ENCODE measurements at places on chromosomes 11 and 22.

- no peak for DNase-seq
Measured at GRCh38 chr11:76695771-76696170, 25.2 kb upstream of the LRRC32 start.

DNA sequence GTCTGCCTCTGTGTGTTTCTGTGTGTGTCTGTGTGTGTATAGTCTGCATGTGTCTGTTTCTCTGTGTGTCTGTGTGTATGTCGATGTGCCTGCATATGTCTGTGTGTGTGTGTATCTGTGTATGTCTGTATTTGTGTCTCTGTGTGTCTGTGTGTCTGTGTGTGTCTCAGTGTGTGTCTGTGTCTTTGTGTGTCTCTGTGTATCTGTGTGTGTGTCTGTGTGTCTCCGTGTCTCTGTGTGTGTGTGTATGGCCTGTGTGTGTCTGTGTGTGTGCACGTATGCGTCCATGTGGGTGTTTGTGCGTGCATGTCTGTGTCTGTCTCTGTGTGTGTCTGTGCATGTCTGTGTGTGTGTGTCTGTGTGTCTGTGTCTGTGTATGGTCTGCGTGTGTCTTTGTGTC is 439 bp downstream of the SNX32 start:
- DNase-seq: no peak

DNA sequence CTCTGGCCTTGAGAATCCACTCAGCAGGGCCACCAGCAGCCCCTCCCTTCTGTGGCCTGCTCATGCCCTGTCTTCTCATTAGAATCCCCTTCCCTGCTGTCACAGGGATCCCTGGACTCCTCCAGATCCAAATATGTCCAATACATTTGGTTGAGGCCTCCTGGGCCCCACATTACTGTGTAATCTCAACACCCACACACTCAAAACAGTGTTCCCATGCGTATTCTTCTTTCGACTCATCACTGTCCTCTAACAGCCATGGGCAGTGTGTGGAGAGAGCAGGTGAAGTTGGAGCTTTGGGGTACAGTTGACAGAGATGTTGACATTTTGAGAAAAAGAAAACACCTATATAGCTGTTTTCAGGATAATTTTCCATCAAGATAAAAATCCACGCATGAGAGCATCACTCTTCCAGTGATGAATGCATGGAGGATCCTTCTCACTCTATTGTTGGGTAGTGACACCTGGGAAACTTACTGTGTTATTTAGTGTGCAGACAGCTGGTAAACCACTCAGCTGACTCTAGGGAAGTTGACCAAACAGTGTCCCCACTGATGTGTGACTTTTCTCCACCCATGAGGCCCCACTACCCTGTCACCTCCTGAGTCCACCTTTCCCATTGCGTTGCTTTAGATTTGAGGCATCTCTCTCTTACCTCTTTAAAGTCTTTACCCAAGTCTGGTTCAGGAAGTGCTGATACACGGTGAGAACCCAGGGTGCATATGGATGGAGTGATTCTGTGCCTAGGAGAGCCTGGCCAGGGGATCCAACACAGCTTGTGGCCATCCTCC is 28.7 kb upstream of the VPREB1 start:
- no peak for DNase-seq

DNA sequence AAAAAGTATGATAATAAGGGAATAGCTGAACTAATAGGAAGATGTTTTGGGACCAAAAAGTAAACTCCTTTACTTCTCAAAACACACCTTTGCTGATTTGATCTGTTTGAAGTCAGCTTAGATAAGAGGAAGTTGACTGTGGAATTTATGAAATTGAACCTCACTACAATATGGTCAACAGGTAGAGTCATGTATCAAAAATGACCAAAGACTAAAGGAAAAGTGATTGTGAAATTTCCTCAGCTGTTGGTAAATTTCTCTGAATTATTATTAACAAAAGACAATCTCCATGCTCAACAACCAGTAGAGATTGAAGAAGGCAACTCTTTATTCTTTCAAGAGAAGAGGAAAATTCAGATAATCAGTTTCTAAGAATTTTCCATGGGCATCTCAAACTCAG is 826.5 kb downstream of the KCNA4 start:
- no peak for DNase-seq

- DNase-seq: no peak
Measured at GRCh38 chr22:27800250-27801201, 1.0 kb downstream of the MN1 start.

- DNase-seq: peak; percentile 52
Measured at GRCh38 chr22:40817737-40818136, 1.4 kb downstream of the SLC25A17 start.

DNA sequence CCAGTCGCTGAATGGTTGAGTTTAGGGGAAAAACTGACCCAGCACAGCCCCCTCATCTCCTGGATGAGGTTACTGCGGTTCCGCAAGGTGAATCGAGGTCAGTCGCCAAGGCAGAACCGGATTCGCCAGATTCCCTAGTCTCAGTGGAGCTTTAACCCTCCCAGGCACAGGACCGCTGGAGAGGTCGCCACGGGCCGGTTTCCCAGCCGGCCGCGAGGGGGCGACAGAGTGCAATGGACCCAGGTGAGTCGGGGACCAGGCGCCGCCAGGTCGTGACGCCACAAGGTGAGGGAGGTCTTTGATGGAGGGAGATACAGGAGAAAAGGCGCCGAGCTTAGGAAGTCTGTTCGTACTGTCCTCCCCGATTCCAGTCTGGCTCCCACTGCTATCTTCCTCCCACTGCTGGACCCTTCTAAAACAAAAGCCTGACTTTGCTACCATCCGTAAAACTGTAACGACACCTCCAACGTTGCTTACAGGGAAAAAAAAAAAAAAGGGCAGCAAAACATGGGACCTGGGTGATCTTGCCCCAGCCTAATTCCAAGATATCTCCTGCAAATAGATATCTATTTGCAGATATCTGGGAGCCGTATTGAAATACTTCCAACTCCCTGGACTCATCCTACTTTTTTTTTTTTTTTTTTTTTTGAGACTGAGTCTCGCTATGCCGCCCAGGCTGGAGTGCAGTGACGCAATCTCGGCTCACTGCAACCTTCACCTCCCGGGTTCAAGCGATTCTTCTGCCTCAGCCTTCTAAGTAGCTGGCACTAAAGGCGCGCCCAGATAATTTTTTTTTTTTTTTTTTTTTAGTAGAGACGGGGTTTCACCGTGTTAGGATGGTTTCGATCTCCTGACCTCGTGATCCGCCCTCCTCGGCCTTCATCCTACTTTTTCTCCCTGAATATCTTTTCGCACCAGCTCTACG is 1.4 kb upstream of the GGA1 start:
- peak; percentile 89 for DNase-seq

- DNase-seq: no peak
Measured at GRCh38 chr11:126468102-126468521, 112.6 kb downstream of the ST3GAL4 start.

- DNase-seq: no peak
Measured at GRCh38 chr11:13280092-13280722, 2.6 kb downstream of the BMAL1 start.

- no peak for DNase-seq
Measured at GRCh38 chr22:26215736-26216135, 46.5 kb downstream of the SEZ6L start.

GRCh38 chr22:35380013-35380412 is 883 bp upstream of the HMOX1 start:
- no peak for DNase-seq

DNA sequence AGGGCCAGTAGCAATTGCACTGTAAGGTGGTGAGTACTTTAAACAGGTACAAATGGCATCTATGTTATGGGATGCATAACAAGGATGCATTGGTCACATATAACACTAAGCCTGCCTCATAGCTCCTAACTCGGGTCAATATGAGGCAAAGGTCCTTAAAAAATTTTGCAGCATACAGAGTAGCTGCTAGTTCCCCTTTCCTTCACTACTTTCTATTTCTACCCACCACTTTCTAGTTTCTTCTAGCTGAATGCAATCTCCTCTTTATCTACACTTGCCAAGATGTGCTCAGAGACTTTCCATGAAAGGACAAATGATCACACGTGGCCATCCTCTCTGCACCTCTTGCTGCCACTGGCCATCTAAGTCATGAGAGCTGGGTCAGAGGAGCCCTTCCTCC is 9.8 kb downstream of the OR51F2 start:
- no peak for DNase-seq

- DNase-seq: peak; percentile 55
Measured at GRCh38 chr22:36329254-36330078, 58.3 kb downstream of the MYH9 start.

DNA sequence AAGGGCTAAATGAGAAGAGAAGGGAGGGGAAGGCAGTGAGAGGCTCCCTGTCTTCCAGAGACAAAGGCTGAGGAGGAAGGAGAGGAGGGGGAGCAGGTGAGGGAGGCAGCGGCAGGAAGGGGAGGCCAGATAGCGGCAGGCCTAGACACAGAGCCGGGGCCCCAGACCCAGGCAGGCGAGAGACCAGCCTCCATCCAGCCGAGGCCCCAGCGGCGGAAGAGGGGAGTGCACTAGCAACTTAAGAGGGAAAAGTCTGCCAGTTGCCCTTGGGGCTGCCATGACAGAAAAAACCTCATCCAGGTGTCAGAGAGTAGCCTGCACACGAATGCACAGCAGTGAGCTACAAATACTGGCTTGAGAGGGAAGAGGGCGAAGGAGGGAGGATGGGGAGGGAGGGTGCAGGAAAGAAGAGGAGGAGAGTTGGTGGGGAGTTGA is 46.7 kb downstream of the IGLL1 start:
- no peak for DNase-seq

GRCh38 chr22:48761546-48761945 is 1066.1 kb downstream of the BRD1 start:
- no peak for DNase-seq

DNA sequence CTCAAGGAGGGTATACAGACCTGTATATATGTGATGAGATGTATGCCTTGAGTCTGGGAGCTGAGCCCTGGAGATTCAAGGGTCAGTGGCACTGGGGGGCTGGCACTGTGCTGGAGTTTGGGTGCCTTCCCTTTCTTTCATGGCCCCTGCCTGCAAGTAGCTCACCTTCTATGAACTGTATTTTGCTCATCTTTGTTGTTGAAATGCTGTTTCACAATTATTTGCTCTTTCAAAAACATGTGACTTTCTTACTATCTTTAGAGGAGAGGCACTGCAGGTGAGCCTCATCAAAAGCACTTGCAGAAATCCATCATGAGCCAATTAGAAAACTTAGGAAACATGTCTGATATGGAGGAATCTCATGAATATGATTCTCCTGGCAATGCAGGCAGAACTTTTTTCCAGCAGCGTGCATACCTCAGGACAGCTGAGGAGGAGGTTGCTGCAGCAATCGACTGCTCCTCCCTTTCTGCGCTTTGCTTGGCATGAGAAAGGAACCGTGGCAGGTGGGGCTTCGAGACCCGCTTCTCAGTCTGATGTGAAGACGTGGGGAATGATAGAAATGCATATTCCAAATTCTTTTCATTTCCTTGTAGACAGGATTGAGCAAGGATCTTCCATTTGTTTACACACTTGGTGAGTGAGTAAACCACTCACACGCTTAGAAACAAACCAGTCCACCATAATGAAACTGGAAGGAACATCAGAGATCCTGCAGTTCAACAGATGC is 178.4 kb upstream of the E2F8 start:
- DNase-seq: no peak

- no peak for DNase-seq
Measured at GRCh38 chr11:8357891-8358566, 94.4 kb upstream of the LMO1 start.

GRCh38 chr11:65801153-65801987 is 14.5 kb downstream of the OVOL1 start:
- DNase-seq: no peak

DNA sequence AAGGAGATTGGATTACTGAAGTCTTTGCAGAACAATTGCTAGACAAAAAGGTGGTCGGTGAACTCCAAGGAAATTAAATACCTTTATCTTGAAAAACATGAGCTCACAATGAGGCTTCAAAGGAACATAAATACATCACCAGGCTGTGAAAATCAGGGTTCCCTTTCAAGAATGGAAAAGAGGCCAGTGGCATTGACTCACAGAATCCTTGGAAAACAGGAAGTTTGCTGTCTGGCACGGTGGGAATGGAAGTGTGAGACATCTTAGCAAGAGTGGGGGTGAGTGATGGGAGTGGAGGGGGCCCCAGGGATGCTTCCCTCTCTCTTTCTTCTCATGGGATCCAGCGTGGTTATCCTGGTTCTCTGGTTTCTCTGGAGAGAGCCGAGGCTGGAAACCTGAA is 48.9 kb upstream of the TBCEL start:
- no peak for DNase-seq

DNA sequence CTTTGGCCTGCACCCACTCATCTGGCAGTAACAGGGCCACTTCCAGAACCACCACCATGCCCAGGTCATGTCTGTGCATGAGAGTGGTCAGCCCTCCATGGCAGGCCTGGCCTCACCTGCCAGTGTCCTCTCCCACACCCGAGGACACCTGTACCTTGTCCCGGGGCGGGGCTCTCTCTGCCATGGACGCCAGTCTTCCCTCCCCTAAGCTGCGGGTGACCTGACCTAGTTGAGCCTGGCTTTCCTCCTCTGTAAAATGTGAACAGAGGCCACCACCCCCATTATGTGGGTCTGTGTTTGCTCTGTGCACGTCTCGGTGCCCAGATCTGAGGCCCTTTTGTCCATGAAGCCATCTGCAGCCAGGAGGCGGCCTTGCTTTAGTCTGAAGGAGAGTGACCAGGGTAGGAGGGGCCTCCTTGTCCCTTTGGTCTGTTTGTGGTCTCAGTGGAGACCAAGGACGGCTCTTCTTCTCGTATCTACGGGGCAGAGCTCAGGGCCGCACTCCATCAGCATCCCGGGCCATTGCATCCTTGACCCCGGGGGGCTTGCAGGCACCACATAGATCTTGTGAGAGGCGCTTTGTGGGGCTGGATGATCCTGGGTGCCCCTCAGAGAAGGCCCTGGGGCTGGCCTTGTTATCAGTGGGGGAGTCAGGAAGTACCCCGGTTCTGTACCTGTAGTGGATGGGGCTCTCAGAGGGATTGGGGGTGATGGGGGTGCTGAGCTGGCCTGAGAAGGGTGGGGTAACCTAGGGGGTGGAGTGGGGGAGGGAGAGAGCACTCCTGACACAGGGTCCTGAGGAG is 121.6 kb downstream of the KCNQ1 start:
- no peak for DNase-seq

DNA sequence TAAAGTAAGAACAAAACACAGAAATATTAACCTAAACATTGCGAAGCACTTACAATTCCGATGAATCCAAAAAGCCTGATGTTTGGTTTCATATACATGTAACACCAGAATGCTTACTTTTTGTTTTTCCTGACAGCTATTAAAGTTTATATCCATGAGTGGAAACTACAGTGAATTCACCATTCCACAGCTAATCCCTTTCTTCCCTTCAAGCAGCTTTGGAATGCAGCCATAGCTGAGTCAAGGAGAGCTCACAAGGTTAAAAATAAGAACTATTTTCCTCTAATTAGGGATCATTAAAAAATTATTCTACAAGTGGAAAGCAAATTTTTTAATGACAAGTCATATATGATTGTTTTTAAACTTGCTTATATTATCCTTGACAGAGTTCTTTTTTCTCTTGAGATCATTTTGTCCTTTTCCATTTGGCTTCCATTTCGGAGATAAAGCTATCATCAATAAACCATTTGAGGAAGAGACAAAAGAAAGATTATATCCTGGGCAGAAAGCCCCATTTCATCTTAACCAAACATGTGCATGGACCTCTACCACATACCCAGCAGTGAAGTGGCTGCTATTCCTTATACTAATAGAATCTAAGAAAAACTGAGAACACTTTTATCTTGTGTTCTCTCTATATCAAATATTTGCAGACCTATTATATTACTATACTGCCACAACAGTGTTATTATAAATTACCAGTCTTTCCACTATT is 19.7 kb upstream of the FIBIN start:
- DNase-seq: no peak

- DNase-seq: peak; percentile 20
Measured at GRCh38 chr11:19790831-19791552, 78.4 kb downstream of the NAV2 start.
